Frontal cortex (tissue), 4 donors: ENCODE measurements at places on chromosomes 11 and 22. TPM values are rescaled to one million over a fixed set of nuclear protein-coding genes. Genes with fewer than 3 reads are reported as not detected.

- DNase-seq: no peak
Measured at GRCh38 chr11:134560566-134561330, 148.7 kb upstream of the B3GAT1 start.

- DNase-seq: peak; percentile 95
Measured at GRCh38 chr11:133956650-133957633, at the start of gene IGSF9B. IGSF9B (minus strand) TSS chr11:133956968; CDS start chr11:133956754, 214 bp downstream.

DNA sequence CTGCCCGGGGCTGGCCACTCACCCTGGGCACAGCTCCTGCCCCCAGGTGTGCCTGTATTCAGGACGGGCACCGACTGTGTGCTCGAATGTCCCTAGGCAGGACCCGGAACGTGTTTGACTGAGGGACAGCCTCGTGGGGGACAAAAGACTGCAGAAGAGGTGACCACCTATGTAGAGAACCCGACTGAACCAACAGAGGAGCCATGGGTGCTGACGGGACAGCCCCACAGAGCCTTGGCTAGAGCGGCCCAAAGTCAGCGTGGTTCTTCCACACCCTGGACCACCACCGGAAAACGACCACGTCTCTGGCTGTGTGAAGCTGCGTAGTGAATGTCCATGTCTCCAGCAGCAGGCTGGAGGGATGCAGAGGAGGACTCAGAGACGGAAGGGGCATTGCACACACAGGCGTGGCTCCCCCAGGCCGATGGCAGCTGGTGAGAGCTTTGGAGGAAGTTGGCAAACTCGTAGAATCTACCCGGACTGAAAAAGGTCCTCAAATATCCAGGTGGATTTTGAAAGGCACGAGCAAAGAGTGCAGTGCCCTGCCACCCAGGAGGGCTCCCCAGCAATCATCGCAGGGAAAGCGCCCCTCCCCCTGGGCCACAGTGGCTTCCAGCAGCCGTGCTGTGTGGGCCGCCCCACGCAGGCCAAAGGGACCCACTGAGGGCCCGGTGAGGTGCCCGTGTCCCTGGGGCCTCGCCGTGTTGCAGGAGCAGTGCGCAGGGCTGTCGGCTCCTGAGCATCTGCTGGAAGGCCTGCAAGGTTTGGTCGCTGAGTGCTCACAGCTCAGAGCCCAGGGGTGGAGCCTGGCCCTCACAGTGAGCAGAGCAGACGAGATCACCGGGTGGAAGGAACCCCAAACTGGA lies 17.5 kb upstream of the MUC5B start:
- DNase-seq: no peak

- DNase-seq: no peak
Measured at GRCh38 chr11:18723991-18724390, 2.0 kb downstream of the IGSF22 start.

DNA sequence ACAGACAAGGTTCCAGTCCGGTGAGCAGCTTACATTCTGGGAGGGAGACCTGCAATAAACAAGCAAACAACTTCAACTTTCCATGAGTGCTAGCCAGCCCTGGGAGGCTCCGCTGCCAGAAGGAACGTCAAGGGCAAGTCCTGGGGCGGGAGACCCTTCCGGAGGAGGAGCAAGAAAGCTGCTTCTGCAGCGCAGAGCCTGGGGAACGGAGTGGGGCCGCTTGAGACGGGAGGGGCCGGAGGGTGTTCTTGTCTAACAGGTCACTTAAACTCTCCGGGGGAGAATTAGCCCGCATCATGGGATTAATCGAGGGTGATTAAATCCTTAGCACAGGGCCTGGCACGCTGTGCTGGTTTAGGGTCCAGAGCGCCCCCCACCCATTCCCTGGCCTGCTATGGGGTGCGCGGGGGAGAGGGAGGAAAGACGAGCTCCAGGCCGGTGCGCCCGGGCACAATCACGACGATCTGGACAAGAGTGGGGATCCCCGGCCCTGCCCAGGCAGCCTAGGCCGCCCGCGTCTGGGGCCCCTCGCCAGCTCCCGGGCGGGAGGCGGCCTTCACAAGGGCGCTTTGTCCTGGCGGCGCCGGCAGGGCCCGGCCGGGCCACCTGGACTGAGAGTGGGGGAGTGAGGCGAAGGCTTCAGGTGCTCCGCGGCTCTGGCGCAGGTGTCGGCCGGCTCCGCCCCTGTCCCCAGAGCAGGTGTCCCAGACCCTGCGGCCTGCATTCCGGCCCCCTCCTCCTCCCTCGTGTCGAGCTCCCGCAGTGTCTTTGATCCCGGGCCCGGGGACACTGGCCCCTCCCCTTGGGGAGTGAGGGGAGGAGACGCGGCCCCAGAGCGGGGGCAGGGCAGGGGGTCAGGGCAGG lies 663 bp upstream of the LARGE2 start:
- DNase-seq: no peak

The INPPL1 gene
- 6.5 TPM for total RNA-seq

The MICALL1 gene
- total RNA-seq: 25.7 TPM

The CRYBB1 gene
- 2.0 TPM for total RNA-seq

The GAB4 gene
- not detected for total RNA-seq

The MADD gene
- 53.8 TPM for total RNA-seq

The MRGPRX2 gene
- total RNA-seq: not detected

DNA sequence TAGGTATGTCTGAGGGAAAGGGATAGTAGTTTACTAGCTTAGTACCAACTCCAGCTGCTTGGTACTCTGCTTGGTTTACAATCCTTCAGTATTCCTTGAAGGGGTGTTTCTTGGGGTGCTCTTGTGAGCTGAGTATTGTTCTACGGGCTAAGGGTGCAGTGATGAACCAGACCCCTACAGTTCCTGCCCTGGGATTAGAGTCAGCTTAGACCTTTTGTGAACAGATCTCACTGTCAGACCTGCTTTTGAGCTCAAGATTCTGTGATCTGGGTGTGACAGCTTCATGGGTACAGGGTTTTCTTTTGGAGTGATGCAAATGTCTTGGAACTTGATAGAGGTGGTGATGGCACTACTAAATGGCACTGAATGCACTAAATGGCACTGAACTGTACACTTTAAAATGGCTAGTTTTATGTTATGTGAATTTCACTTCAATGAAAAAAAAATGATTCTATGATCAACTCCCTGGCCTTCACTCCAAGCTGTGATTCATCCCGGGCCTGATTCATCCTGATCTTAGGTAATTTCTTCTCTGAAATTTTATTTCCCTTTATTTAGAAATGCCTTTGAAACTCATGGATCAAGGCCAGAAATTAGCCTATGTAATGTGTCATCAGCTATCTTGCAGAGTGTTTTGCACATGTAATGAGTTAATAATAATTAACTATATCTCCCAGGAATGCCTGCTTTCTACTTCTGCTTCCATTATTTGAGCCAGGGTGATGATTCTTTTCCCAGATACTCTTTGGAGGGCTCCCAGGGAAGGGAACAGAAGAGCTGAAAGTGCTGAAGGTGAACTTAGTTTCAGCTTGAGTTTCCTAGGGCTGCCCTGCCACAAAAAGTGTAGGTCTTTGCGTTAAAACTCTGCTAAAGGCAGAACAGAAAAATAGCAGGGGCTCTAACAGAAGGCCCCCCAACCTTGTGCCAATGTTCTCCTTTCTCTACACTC lies 87.9 kb downstream of the NCAM1 start:
- DNase-seq: no peak

GRCh38 chr11:121039971-121040613 lies 16.2 kb downstream of the TBCEL start:
- DNase-seq: no peak

The GGT5 gene
- 0.41 TPM for total RNA-seq

The OR51B4 gene
- total RNA-seq: 0.41 TPM

GRCh38 chr22:22858559-22858937 lies 29.1 kb upstream of the IGLL5 start:
- DNase-seq: no peak

The TSGA10IP gene
- not detected for total RNA-seq
